Stimulated activated CD4-positive, alpha-beta T cell treated with anti-CD3 and anti-CD28 coated beads, Interleukin-4, amount 100 ng/mL, for 1 hour (primary cell): ENCODE measurements at places on chromosomes 3 and 15.

DNA sequence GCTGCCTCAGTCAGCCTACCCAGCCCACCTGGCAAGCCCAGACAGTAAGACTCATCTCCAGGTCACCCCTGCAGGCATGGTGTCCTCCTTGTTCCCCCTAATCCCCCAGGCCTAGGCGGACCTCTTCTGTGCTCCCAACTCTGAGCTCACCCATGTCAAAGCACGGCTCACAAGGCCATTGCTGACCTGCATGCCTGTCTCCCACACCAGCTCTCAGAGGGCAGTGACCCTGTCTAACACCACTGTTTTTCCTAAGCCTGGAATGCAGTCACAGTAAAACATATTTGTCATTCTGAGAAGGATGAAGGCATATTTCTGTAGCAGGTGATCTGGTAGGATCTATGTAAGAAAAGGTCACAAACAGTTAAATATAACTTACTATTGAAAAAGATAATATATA lies 110.3 kb upstream of the HACD2 start:
- DNase-seq: no peak

DNA sequence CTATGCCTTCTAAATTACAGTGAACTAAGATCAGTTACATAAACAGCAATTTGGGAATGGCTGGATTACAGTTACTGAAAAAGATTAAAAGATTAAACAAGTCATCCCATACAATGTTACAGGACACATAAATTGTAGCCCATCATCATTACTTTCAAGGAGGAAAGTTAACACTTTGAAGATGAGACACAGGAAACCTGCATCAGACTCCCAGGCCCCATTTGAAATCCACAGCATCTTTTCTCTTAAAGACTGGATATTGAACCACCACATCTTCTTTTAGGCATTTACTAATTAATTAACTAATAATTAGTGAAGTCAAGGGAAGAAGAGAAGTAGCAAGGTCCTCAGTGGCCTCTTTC lies 170.2 kb downstream of the PLCL2 start:
- DNase-seq: no peak

DNA sequence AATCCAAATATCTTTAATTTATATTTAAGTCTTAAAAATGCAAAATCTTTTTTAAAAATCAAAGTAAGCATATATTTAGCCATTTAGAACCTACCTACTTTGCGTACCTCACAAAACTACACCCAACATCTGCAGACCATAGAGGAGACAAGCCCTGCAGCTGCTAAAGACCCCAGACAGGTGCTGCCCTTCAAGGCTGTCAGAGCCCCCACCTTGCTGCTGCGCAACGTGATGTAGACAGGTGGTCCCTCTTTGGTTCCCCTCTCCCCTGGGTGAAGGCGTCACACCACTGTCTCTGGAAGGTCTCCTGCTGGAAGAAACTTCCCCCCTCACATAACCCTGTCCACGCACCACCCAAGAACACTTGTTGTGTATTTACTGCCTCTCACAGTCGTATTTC lies 204.5 kb downstream of the ARRDC4 start:
- no peak for DNase-seq

DNA sequence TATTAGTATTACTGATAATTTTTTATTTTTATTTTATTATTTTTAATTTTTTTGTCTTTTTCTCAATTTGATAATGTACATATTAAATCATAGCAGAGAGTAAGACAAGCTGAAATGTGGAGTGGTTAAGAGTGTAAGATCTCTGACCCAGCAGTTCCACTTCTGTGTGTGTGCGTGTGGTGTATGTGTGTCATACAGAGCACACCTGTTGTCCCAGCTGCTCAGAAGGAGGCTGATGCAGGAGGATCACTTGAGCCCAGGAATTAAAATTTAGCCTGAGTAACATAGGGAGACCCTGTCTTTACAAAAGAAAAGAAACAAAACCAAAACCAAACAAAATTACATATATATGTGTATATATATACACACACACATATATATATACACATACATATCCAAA lies 1.4 kb upstream of the CIDEC start:
- DNase-seq: no peak

- no peak for DNase-seq
These were observed 10.4 kb upstream of the SEMA4B start for GRCh38 chr15:90190606-90191343.

DNA sequence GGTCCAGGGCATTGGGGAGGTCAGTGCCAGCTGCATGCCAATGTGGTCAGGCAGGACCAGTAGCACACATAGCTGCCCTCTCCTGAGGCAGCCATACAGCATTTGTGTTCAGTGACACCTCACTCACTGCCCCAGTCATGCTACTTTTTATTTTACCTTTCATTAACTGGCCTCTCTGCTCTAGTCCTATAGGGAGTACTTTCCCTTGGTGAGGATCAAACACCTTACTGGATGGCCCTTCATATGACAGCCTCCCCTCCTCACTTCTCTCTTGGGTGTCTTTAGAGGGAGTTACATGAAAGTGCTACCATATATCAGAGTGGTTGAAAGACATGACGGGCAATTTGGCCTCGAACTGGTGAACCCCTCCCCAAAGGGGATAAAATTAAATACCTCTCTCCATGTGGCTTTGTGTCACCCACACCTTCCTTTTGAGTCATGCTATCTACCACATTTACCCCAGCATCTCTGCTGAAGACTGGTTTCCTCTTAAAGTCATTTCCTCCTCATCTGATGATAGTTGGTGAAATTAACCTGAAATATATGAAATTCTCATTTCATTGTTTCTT lies 17.6 kb downstream of the RLBP1 start:
- DNase-seq: no peak

- DNase-seq: no peak
These were observed 22.2 kb downstream of the CP start for GRCh38 chr3:149199474-149199873.

DNA sequence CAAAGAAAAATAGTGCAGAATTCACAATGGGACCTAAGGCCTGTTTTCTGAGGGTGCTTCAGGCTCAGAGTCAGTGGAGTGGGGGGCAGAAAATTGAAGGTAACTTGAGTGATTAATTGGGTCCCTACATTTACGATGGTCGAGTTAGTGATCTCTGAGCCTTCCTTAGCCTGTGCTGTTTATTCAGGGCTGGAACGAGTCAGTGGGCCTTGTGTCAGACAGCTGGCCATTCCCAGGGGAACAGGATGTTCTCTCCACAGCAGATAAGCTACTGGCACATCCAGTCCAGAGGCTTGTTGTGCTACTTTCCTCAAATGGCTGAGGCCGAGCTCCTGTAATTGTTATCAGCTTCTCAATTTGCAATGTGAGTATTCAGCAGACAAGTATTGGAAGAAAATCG lies 29.2 kb upstream of the CNTN3 start:
- DNase-seq: no peak
